ENCODE measurements at places on chromosomes 5 and 9.

DNA sequence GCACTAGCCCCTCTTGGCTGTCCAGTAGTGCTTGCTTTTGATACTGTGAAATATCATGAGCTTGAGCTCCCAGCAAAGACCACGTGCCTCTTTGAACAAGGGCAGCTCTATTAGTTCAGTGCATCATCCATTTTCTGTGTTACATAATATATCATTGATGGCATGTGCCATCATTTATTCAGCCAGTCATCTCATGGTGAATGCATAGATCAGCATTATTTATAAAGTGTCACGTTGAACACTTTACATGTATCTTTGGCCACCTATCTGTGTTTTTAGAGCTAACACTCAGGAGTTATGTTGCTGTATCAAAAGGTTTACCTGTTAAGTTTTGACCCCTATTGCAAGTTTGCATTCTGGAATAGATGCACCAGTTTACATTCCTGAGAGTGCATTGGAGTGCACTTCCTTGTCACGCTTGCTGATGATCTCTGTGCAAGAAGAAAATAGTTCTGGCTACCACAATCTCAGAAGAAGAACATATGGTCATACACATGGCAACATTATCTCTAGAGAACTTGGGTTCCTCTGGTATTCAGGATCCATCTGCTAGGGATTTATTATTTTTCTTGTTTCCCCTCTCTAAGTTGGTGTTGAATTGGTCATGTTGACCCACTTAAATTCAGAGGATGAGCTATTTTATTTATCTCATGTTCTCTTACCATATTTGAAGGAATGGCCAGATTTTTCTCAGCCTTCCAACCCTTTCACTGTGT, 120.9 kb downstream of the SH3GL2 start:
- no peak for DNase-seq

DNA sequence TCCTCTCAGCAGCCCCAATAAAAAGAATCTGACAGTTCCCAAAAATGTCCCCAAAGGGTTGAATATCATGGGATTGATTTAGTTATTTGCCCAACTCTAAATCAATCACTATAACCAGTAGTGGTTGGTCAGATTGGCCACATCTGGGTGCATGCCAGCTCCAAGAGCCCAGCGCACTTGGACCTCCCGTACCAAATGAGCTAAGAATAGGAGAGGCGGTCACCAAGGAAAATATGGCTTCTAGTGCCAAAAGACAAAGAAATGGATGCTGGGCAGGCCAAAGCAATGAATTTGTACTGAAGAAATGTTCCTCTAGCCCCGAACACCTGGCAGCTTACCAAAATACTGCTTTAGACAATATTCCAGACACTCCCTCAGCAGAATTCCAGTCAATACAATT, 80.3 kb downstream of the RCL1 start:
- no peak for DNase-seq

DNA sequence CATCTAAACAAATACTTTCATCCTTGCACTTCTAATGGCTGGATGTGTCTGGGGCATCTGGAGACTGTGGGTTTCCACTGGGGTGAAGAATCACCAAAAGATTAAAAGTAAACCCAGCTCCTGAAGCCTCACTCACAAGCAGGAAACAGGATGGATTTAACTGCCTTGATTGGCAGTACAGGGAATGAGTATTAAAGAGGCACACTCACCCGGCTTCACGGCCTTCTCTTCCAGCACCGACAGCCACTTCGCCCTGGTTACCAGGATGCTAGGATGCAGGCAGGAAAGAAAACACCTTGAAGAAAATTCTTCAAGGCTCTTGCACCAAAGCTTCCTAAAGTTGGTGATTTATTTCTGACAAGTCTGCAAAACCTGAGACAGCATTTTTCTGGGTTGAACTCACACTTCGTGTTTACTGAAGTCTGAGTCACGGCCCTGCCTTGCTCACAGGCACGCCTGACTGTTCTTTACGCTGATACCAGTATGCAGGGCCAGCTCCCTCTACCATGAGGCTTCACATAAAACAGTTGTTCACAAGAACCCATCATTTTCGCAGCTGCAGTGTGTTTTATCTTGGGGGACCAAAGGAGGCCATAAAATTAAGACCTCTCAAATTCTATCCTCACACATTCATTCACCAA, 56.5 kb upstream of the ZNF354A start:
- DNase-seq: no peak

DNA sequence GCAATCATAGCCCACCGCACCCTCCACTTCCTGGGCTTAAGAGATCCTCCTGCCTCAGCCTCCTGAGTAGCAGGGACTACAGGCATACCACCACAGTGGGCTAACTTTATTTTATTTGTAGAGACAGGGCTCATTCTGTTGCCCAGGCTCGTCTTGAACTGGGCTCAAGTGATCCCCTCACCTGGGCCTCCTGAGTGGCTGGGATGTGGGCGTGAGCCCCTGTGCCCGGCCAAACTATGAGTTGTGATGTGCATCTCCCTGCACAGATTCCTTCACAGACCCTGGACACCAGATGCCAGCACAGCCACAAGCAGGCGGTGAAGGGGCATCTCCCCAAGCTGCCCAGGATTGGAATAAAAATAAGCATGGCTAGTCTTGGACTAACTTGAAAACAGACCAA, 244.9 kb upstream of the IRX1 start:
- DNase-seq: no peak

- DNase-seq: no peak
Observed at GRCh38 chr5:176810687-176811501, 535 bp downstream of the UNC5A start.

- peak; percentile 47 for DNase-seq
Observed at GRCh38 chr9:105993116-105993854, 298.9 kb downstream of the TMEM38B start.

- DNase-seq: no peak
Observed at GRCh38 chr5:76689321-76690036, 26.4 kb upstream of the F2R start.

DNA sequence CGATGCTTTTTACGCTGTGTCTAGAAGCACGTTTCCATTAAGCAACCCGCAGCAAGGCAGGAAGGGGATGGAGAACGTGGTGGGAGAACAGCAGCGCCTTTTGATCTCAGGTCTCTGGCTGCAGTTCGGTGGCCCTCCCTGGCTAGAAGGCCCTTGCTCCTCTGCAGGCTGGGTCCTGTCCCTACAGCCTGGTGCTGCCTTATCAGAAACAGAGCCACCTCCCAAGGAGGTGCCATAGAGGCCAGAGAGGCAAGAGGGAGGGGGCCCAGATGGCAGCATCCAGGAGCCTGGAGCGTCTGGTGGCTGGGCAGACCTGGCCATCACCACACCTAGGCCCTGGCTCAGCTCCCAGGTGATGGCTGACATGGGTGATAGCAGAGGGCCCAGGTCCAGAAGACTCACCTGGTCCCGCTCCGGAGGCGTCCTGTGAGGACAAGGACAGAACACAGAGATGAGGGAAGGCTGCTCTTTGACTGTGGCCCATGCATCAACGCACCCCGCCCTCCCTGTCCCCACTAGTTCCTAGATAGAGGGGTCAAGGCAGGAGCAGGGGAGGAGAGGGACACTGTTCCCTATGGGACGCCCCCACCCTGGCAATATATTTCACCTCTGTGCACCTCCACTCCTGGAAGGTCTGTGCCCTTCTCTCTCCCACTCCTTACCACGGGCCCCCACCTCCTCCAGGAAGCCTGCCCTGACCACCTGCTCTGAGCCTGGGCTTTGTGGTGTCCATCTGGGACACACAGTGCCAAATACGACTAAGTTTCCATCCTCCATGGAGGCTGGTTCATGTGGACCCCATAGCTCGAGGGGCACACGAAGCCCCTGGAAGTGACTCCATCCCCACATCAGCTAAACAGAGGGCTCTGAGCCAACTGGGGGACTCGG, 41.6 kb upstream of the SARDH start:
- DNase-seq: no peak
